ENCODE measurements at places on chromosomes 7 and 10.
A peak's percentile ranks its signal among the peaks of the same experiment; 100 is the strongest.

DNA sequence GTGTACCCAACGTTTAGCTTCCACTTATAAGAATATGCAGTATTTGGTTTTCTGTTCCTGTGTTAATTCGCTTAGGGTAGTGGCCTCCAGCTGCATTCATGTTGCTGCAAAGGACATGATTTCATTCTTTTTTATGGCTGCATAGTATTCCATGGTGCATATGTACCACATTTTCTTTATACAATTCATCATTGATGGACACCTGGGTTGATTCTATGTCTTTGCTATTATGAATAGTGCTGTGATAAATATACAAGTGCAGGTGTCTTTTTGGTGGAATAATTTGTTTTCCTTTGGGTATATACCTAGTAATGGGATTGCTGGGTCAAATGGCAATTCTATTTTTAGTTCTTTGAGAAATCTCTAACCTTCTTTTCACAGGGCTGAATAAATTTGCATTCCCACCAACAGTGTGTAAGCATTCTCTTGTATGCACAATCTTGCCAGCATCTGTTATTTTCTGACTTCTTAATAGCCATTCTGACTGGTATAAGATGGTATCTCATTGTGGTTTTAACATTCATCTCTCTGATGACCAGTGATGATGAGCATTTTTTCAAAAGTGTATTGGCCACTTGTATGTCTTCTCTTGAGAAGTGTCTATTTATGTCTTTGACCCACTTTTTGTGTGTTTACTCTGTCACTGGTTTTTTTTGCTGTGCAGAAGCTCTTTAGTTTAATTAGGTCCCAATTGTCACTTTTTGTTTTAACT lies 72.5 kb upstream of the CC2D2B start:
- DNase-seq = no peak

GRCh38 chr10:34548466-34548865 lies 266.6 kb downstream of the PARD3 start:
- DNase-seq = no peak

DNA sequence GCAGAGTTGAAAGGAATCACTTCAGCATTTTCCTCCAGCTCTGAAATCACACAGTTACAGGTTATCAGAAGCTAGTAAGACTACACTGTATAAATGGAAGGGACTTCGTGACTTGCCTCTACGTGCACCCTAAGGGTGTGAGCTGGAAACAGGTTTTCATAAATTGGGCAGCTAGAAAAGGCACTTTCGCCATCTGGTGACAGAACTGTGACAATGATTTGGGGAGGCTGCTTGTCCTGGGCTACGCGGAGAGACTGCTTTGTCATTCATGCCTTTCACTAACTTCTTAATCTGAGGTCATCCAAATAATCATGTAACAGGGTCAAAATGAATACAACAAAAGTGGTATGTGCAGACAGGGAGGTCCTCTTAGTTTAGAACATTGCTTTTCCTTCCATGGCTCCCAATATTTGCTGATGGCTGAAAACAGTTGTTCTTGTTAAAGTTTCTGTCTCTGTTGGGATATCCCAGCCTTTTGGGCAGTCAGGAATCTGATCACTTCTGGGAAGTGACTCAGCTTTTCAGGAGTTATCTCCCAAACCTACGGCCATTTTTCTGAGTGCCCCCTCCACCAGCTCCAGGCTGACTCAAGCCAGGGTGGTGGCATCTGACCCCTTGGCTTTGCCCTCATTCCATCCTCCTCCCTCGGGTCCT lies 17.8 kb downstream of the VWC2 start:
- no peak for DNase-seq

DNA sequence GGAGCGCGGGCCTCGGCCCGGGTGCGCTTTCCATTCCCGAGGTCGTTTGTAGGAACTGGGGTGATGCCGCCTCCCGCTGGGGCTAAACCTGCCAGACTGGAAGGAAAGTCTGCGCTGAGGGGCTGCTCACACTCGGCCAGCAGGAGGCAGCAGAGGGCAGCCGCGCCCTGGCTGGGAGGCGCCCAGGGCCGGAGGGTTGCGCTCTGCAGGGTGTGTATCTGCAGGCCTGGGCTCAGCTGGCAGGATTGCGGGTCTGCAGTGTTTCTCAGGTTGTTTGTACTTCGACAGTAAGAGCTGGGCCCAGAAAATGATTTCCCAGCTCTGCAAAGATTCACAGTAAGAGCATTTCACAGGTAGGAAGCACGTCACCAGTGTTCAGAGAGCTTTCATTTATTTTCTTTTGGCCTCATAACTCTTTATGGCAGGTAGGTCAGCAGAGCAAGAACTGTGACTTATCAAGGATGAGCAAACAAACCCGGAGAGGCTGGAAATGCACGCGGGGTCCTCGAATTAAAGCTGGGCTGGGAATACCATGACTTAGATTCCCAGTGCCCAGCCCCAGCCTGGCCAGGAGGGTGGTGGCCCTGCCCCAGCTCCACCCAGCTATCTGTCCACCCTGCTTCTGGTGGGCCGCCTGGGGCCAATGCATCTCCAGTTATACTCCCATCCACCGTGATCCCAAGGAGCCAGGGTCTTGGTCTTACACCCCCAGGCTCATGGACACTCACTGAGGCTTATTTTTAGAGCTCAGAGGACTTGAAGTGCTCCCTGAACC lies 15.2 kb upstream of the PPP2R2D start:
- DNase-seq = peak; percentile 43

- no peak for DNase-seq
Observed at GRCh38 chr7:121513105-121513504, 117.0 kb upstream of the FAM3C start.

GRCh38 chr10:60769406-60769805 lies 8.9 kb upstream of the CDK1 start:
- no peak for DNase-seq

GRCh38 chr7:36279200-36279925 lies 110.3 kb upstream of the ANLN start:
- no peak for DNase-seq

DNA sequence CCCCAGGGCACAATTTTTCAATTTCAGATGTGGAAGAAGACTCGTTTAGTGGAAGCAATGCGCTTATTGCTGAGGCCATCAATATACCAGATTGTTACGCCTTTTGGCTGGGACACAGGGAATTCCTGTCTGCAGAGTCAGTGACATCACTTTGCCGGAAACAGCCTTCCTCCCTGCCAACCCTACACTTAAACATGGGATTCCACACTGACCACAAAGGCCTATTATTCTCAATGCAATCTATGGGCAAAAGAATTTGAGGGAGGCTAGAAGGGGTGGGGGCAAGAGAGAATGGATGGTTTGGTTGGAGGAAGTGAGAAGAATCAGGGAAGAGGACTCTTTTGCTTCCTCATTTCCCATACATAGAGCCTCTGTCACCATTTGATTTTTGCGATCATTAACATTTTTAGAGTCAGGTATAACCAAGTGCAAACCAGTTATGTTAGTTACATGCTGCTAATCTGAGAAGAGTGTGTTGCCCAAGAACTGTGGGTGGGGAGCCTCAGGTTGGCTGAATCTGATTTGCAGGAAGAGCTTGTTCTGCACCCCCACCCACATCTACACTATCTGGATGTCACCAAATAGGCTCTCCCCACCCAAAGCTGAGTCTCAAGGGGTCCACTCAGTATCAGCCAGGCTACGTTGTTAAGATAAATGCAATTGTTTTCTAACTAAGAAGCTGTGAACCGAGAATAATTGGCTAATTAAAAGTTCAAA lies 58.2 kb downstream of the ENTPD1 start:
- no peak for DNase-seq

GRCh38 chr7:101171442-101171837 lies 6.1 kb upstream of the VGF start:
- no peak for DNase-seq

- no peak for DNase-seq
Observed at GRCh38 chr10:80709866-80710265, 172.2 kb downstream of the SH2D4B start.

- no peak for DNase-seq
Observed at GRCh38 chr7:117937753-117938483, 64.7 kb upstream of the CTTNBP2 start.

DNA sequence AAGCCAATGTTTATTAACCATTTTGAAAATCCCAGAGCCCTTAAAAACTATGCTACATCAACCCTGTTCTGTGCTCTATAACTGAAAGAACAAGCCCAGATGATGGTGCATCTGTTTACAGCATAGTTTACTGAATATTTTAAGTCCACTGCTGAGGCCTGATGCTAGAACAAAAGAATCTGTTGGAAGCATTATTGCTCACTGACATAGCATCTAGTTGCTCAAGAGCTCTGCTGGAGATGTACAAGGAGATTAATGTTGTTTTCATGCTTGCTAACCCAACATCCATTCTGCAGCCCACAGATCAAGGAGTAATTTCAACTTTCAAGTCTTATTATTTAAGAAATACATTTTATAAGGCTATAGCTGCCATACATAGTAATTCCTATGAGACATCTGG lies 181.3 kb upstream of the FEZF1 start:
- no peak for DNase-seq

DNA sequence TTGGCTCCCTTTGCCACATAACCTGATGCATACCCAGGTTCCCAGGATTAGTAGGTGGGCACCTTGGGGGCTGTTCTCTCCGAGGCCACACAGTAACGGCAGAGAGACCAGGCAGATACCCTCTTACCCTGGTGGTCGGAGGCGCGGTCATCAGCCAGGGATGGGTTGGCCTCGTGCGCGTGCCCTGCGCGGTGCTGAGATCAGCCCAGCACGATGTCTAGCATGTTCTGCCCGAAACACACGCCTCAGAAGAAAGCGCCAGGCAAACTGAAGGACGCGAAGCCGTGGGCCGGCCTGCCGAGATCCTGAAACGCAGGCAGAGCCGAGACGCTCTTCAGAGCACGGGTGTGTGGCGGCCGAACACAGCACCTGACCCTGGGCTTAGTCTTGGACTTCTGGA lies 34.7 kb upstream of the CFAP46 start:
- DNase-seq = no peak

GRCh38 chr7:22853674-22854157 lies 31.1 kb upstream of the TOMM7 start:
- DNase-seq = no peak

DNA sequence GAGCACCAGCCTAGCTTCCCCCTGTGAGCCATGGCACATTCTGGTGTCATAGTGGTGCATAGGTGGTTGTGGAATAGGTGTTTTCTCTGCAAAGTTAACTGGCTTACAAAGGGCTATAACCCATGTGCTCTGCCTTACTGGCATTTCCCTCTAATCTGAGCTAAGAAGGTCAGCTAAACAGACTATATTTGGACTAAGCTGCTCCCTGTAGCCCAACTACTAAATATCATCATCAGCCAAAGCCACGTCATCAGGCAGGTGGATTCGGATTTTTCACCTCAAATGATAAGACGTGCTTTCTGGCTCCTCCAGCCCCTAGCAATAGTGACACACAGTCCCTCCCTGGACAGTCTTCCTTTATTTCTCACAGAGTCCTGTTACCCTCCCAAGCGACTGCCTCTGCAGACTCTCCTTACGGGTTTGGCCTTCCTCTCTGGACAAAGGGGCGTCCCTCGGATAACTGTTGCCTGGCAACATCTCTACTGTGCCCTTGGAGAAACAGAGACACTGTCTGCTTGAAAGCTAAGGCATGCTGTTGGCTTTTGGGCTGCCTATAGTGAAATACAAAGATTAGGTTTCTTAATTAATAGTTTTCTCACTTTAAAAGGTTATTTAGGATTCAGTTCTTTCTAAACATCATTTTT lies 9.1 kb downstream of the SLC13A4 start:
- DNase-seq = no peak

GRCh38 chr10:133083422-133084100 lies 4.2 kb upstream of the ADGRA1 start:
- DNase-seq = no peak

DNA sequence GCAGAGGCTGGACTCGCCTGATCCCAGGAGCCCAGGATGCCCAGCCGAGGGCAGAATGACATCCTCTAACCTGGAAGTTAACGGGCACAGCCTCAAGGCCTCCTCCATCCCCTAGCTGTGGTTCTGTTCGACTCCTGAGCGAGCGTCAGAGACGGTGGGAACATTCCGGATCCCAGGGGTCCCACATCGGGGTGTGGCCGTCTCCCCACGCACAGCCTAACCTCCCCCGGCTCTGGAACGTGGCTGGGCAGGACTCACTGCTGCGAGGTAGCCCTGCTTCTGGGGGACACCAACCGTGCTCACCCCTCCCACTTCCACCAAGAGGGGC lies 8.4 kb downstream of the FOXL3 start:
- no peak for DNase-seq

DNA sequence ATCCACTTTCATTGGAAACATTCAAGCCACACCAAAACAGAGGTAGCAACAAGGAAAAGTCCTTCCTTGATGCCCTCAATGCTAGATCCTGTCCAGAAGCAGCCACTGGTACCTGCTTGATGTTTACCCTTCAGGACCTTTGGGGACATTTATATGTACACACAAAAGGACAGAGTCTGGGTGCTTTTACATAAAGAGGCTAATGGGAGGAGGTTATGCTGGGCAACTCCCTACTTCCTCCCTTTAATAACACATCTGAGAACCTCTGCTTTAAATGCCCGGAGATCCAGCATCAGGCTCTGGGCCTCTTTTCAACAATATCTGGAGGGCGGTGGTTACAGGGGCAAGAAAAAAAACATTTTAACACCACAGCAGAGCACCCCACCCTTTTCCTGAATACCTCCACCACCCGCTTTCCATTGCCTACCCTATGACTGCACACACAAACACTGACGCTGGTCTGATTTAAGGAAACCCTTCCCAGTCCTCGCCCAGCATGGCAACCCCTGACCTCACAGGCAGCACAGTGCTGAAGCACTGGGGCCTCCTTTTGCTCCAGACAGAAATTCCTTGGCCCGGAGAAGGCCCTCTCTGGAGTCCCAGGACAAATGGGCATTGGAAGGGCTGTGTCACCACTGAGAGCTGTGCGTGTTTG lies 39.3 kb upstream of the DUSP5 start:
- DNase-seq = no peak

DNA sequence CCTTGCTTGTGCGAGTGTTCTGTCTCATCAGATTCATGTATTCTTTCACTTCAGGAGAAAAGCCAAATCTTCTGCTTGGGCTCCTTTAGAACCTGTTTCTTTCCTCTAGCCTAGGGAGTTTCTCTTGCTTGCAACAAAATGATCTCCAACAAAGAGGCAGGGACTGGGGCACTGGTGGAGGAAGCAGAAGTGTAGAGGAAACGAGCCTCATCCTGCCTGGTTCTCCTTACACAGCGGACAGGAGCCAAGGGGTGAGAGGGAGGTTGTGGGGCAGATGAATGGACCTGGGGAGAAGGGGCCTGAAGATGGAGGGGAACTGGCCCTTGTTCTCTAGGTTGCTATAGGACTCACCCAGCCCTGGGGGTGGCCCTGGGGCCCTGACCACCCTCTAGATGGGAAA lies 141.1 kb downstream of the PKD1L1 start:
- DNase-seq = peak; percentile 25

DNA sequence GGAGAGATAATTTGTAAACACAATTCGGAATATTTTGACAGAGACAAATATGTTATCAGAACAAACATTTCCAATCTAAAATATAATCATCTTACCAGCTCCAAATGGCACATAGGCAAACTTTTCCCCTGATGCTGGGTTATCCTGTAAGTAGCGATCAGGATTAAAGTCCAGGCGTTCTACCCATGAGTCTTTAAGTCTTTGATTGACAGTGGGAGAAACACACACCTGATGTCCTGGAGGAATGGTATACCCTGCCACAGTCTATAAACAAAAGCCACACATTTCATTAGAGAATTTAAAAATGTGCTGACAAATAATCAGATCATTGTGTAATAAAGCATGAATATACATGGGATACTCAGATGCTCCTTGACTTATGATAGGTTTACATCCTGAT lies 17.3 kb downstream of the CYP51A1 start:
- DNase-seq = no peak

GRCh38 chr10:1657479-1657878 lies 79.8 kb downstream of the ADARB2 start:
- no peak for DNase-seq

Data from bone marrow (tissue), 2 donors.